ENCODE measurements at places on chromosomes 13 and 19.

DNA sequence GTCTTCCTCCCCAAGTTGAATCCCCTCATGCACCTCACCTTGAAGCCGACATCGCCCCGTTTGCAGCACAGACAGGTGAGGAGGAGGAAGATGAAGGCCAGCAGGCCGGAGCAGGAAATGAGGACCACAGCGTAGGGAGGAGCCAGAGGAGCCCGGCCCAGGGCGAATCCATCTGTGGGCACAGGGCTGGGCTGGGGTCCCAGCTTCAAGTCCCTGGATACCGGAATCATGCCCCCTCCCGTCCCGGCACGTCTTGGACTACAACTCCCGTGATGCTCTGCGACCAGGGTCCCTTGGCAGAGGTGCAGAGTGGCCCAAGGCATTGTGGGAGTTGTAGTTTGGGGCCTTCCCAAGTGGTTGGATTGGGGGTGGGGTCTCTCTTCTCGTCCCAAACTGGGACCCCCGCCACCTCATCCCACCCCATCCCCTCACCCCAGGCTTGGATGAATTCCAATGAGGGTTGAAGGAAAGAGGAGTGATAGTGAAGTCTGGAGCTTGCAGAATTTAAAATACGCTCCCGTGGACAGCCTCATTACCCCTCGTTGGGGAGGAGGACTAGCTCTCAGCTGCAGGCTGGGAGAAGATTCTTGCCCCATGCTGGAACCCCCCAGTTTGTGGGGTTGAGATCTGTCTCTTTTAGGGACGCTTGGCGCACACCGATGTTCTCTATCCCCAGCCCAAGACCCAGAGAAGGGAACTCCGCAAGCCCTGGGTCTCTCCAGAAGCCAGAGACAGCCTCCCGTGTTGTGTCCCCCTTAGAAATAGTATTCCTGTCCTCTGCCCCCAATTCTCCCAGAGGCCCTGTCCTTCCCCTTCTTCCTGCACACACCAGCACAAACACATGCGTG is 990 bp downstream of the LMTK3 start:
- DNase-seq = peak; percentile 55

DNA sequence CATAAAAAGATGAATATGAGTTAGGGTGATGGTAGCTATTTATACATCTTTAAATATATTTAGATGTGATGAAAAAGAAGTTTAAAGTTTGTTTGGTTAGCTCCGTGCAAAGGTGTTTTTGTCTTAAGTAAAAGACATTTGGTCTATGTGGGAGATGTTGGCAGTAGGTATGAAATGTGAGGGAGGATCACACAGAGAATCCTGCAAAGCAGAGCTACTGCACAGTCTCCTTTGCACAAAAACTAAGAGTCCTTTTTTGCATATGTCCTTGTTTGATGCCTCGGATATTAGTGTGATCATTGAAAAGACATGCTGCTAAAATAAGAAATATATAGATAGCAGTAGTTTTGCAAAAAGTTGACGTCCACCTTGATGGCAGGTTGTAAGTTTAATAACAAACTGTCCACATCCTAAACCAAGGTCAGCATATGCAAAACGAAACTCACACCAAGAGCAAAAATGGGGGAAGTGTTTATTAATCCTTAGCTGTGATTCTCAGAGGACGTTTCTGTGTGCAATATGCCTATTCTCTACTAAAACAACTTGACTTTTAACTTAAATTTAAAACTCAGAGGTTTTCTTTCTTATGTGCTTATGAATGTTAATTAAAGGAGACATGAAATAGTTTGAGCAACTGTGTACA is 870.1 kb downstream of the PCDH9 start:
- DNase-seq = no peak

DNA sequence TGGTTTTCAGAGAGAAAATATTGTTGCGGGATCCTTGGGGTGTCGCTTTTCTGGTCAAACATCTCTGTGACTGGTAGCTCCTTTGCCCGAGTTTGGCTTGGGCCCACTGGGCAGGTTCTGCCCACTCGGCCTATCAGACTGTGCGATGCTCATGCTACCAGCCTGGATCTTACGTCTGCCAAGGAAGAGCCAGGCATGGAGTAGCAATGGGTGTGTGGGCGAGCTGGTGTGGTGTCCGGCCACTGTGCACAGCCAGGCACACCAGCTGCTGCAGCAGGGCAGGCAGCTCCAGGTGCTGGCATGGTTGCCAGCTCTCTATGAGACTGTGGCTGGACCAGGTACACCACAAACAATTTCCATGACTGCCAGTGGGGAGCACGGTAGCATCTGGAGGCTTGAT is 1351.8 kb upstream of the PCDH20 start:
- DNase-seq = no peak

GRCh38 chr13:45681113-45681512 is 21.0 kb upstream of the CBY2 start:
- no peak for DNase-seq

GRCh38 chr13:96993634-96994016 is 651 bp downstream of the OXGR1 start:
- no peak for DNase-seq

GRCh38 chr19:4449022-4449638 is 8.5 kb downstream of the UBXN6 start:
- no peak for DNase-seq

GRCh38 chr13:98384739-98385138 is 192.2 kb downstream of the STK24 start:
- DNase-seq = no peak

GRCh38 chr19:2190848-2191455 is 27.2 kb downstream of the DOT1L start:
- DNase-seq = no peak

- no peak for DNase-seq
Observed at GRCh38 chr13:113997845-113998751, 24.2 kb upstream of the C13orf46 start.

DNA sequence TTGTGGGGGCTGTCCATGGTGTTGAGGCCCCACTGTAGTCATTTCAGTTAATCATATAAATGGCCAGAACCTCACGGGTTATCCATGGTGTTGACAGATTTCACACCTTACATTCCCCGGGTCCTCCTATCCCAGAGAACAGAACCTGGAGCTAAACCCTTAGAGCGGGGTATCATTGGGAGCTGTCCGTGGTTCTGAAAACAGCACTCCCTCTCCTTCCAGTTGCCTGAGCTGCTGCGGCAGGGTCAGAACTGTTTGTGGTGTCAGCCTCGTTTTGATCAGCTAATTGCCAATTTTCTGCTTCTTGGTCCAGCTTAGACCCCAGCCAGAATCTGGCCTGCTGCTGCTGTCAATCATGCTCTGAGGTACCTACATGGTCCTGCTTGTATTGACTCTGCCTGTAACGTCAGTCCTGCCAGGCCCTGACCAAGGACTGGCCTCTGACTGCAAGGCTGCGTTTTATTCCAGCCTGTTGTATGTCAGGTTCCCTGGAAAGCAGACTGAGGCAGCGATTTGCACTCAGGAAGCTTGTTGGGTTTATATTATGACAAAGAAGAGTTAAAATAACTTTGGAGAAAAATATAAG is 55.8 kb upstream of the KCTD15 start:
- peak; percentile 48 for DNase-seq

- no peak for DNase-seq
Observed at GRCh38 chr13:86476656-86477055, 677.4 kb upstream of the SLITRK6 start.

DNA sequence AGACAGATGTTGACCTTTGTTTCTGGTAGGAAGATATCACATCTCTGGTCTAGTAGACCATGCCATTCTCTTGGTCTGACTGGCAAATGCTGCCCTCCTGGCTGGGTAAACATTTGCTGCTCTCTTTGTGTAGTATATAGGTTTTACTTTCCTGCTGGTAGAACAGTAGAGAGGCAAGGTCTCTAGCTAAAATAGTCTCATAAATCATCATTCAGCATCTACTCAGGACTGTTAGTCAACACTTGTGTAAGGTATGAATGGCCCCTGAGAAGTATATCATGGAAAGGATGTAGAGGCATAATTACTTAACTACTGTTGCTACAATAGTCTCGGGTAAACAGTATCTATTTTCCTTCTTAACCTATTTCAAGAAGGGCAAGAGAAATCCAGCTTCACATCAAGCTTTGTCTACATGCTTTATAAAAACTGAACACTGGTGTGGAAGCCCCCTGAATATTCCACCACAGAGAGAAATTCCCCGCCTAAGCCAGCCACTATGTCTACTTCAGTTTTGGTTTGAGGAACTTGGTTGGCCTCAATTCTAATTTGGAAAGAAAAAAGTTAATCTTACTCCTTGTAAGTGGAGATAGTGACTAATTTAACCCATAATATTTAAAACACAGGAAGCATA is 18.4 kb upstream of the MYCBP2 start:
- DNase-seq = no peak

GRCh38 chr19:30556230-30556711 is 184.1 kb downstream of the ZNF536 start:
- DNase-seq = no peak

Data from hematopoietic multipotent progenitor cell treated with erythropoietin and hydrocortisone succinate and interleukin-3 and kit ligand, for 8 days (in vitro differentiated cells).